AG08395 (cell line): ENCODE measurements at places on chromosomes 7 and 10.

DNA sequence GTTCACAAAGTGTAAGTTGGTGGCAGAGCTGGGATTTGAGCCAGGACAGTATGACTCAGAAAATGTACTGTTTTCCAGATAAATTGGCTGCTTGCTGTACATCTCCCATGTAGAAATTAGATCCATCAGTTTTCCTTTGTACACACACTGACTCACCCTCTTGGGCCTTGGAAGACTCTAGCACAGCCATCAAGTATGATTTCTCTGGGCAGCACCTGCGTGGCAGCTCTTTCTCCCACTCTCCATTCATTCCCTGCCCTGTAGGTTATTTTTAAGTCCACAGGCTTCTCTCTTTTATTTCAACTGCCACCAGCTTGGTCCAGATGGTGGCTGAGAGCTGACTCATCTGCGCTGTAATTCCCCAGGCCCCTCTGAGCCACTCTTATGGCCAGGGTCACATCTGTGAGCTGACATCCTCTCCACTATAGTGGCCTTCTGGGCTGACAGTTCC lies 28.3 kb upstream of the SDK1 start:
- no peak for DNase-seq

DNA sequence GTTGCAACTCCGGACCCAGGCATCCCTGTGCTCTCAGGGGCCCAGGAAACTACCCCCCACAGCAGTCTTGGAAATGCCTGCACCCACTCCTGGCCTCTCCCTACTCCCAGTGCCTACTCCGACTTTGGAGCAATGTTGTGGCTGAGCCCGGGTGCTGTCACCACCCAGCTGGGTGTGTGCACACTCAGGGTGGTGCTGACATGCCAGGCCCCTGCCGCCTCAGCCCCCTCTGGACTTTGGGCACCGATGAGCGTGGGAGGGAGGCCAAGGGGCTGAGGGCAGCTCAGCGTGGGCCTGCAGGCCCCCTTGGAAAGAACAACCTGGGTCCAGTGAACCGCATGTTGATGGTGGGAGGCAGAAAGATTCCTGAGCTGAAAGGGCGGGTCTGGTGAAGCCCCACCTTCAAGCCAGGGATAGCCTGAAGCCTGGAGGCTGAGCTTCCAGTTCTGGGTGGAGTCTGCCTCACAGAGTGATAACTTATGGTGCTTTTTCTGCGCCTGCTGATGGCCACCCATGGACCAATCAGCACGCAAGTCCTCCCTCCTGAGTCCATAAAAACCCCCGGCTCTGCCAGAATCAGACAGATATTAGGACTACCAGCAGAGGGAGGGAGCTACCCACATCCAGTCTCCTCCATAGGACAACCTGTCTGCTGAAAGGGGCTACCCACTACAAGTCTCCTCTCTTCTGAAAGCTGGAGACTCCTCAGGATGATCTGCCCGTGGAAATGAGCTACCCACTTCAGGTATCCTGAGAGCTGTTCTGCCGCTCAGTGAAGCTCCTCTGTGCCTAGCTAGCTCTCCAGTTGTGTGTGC lies 380.4 kb upstream of the SORCS1 start:
- no peak for DNase-seq

DNA sequence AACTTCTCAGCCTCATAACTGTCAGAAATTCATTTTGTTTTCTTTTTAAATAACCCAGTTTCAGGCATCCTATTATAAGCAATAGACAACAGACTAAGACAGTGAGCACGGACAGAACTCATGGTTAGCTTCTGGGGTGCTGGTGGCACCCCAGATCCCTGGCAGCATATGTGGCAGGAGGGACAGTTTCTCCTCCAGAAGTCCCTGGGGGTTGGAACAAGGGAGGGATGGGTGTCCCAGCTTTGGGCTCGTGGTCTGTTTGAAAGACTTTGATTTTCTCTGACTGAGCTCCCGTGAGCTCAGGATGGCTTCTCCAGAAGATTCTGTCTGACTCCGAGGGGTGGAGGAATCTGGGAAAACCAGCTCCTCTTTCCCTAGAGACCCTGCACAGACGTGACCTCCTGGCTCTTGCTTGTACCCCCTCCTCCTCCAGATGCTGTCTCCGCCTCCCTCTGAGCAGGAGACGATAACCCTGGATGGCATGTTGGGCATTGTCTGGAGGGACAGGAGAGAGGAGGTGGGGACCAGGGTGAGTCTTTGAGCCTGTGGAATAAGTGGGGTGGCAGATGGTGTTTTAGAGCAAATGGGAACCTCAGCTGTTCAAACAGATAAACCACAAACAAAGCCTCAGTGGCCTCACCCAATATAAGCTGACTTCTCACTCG lies 421.1 kb downstream of the GLRX3 start:
- DNase-seq, result no peak

- no peak for DNase-seq
These were observed 473.4 kb downstream of the PTPRN2 start for GRCh38 chr7:158114056-158114850.

GRCh38 chr7:17415955-17416354 lies 117.5 kb downstream of the AHR start:
- DNase-seq, result no peak

- DNase-seq, result no peak
These were observed 47.9 kb upstream of the EN2 start for GRCh38 chr7:155409980-155410379.

- DNase-seq, result no peak
These were observed 560.0 kb upstream of the GALNT17 start for GRCh38 chr7:70571961-70572360.

DNA sequence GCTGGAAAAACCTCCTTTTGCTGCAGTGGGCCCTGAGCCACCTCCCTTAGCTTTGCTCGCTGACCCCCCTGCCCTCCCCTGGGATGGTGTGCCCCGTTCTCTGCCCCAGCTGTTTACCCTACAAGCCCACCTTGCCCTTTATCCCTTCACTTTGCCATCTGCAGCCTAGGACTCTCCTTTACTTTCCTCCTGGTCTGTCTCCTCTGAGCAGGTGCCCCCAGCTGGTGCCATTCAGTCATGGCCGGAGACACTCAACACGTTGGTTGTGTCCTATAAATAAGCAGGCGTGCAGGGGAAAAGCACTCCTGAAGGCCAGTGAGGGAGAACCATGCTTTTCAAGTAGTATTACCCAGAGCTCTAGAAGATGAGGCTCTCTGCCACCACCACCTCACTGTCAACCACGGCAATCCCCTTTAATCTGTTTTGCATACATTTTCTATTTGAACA lies 6.1 kb downstream of the RASSF4 start:
- no peak for DNase-seq

- DNase-seq, result no peak
These were observed 51.7 kb upstream of the CALD1 start for GRCh38 chr7:134727711-134728110.

GRCh38 chr10:100122780-100123179 lies 41.1 kb upstream of the CPN1 start:
- DNase-seq, result no peak

GRCh38 chr7:128139406-128139805 lies 101.7 kb upstream of the LEP start:
- no peak for DNase-seq

GRCh38 chr7:12868027-12868426 lies 180.6 kb downstream of the ARL4A start:
- no peak for DNase-seq

- DNase-seq, result no peak
These were observed 186.1 kb upstream of the SLC26A5 start for GRCh38 chr7:103632005-103632639.

- DNase-seq, result peak; percentile 82
These were observed 95.7 kb downstream of the DNAJB6 start for GRCh38 chr7:157432541-157432956.

- no peak for DNase-seq
These were observed 64.3 kb downstream of the PLXNA4 start for GRCh38 chr7:132511921-132512320.

DNA sequence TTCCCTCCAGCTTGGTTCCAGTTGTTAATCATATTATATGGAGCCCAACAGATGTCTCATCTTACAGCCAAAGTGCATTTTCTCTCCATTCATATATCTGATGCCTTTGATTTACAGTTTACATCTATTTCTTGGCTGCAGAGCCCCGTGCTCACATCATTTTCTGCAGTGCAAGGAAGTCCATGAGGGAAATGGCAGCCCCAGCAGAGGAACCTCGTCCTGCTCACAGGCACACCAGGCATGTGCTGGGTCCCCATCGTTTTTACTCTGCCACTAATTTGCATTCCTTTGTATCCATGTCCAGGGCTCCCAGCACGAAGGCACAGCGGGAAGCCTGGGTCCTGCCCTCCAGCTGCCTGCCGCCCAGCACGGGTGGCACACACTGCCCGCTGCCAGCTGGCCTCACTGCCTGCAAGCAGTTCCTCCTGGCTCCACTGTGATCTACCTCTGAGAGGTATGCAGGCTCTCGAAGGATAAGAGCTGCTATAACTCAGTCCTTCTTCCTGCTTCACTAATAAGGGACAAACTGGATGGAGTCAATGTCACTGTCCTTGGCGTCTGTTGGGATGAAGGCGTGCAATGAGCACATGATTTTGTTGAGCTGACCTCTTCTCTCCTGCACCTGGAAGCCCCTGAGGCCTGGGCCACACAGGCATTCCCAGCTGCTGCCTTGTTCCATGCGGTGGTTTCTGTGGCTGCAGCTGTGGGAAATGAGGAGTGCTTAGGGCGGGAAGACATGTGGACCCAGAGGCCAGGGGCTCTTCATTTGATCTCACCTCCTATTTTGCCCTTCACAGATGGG lies 583.6 kb upstream of the MGMT start:
- no peak for DNase-seq

DNA sequence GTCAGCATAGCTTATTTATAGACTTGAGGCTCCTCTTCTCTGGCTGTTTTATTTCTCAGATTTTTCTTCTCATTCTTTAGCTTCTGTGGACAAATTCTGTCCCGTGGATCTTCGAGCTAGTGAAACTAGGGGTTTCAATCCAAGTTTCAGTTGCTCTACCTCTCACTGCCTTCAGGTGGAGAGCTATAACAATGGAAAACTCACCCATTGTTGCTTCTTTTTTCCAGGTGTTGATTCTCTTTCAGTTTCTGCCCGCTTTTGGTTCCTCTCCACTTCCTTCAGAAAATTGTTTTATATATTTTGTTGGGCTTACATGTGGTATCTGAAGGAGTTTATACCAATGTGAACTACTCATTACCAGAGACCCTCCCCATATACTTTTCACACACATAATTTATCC lies 266.1 kb downstream of the TCF7L2 start:
- DNase-seq, result no peak

- DNase-seq, result no peak
These were observed 37.2 kb downstream of the NKX6-2 start for GRCh38 chr10:132748545-132749370.

DNA sequence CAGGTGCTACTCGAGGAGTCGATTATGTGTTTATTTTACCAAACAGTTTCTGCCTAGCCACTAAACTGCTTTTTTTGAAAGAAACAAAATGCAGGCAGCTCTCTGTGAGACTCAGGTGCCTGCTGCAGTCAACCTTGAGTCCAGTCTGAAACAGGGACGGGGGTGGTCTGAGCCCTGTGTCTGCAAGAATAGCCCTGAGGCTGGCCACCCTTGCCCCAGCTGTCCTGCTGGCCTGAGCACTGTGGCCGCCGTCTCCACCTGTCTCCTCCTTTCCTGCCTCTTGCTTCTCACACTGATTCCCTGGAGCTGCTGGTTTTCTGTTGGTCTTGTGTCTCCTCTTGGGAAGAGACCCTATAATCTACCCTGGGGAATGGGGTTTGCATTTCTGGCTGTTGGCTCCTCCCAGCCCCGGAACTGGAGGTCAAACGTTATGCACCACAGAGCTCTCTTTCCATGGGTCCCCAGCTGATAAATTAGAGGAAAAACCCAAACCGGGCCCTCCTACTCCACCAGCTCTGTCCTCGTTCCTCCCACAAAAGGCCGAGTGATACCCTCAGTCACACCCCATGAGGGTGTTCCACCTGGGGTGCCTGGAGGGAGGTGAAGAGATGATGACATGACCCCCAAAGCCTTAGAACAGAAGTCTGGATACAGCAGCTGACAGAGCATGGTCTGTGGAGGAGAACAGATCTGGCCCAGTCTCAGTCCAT lies 15.0 kb upstream of the SLC18A3 start:
- no peak for DNase-seq

DNA sequence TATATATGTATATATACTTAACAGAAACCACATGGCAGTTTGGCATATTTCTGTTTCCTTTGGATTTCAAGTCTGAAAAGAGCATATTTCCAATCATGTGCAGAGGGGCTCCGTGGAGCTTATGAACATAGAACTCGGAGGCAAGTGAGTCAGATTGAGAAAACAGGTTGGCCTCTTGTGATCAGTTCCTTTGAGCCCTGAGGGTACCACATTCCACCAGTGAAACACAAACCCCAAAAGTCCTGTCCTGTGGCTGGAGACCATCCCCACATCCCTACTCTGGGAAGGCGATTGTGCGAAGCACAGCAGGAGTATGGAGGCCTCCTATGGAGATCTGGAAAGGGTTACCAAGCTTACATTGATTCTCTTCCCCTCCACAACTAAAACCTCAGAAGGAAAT lies 196.7 kb upstream of the TMEM72 start:
- no peak for DNase-seq

DNA sequence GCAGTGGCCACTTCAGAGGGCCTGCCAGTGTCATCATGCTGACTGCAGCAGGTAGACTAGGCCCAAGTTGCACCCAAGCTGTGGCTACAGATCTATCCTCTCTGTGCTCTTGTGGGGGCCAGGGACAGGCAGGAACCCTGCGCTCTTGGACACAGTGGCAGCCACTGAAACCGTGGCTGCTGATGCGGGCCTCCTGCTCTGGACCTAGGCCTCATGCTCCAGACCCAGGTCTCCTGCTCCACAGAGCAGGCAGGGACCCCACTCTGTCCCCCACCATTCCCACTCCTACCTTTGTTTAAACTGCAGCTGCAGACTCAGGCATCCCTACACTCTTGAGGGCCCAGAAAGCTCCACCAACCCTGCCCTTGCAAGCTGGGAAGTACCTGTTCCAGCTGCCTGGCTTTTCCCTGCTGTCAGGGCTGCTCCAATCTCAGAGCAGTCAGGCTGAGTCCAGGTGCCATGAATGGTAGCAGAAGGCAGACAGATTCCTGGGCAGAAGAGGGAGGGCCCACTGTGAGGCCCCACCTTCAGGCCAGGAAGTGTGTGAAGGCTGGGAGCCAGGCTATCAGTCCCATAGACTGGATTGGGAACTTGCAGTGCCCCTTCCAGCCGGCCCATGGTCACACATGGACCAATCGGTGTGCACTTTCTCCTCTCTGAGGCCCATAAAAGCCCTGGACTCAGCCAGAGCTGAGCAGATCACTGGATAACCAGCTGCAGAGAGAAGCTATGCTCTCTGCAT lies 634.0 kb upstream of the SEMA3D start:
- DNase-seq, result no peak

- DNase-seq, result peak; percentile 10
These were observed 30.1 kb downstream of the APBB1IP start for GRCh38 chr10:26468291-26468690.

GRCh38 chr7:137731436-137731835 lies 115.3 kb downstream of the DGKI start:
- DNase-seq, result peak; percentile 37

GRCh38 chr7:4629287-4629895 lies 52.7 kb upstream of the FOXK1 start:
- DNase-seq, result no peak
